D341Med (cell line): ENCODE measurements at places on chromosomes 13 and 19.

DNA sequence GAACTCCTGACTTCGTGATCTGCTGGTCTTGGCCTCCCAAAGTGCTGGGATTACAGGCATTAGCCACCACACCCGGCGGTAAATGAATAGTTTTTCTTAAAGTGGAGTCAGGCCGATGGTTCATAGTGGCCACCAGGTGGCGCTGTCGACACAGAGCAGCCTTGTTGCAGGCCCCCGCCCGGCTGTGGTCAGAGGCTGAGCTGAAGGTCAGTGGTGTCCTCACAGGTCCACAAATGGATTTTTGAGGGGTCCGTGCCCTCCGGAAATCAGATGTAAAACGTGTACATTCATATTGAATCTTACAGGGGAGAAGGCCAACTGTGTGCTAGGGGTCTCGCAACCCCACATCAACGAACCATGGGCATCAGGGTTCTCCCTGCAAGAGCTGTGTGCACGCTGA lies 13.4 kb upstream of the WDR18 start:
- no peak for DNase-seq

DNA sequence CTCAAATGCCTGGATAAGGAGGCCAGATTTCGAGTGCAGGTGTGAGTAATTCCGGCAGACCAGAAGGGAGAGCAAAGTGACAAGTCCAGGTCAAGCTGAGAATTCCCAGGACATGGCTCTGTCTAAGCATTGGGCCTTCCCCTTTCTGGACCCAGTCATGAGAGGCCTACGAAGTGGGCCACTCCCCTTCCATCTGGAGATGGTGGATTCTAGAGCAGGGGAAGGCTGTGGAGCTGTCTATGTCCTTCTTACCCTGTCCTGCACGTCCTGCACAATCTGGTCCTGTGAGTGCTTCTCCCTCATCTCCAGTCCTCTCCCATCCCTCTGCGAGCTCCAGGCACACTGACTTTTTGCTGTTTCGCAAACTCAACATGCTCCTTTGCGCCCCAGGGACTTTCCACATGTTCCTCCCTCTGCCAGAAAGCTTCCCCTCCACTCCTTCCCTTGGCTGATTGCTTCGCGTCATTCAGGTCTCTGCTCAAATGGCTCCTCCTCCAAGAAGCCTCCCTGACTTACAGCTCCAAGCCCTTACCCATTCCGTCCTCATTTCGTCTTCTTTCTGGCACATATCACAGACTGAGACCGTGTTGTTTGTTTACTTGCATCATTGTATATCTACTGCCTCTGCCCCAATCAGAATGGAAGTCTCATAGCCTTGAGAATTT lies 193.2 kb downstream of the URI1 start:
- DNase-seq: no peak

DNA sequence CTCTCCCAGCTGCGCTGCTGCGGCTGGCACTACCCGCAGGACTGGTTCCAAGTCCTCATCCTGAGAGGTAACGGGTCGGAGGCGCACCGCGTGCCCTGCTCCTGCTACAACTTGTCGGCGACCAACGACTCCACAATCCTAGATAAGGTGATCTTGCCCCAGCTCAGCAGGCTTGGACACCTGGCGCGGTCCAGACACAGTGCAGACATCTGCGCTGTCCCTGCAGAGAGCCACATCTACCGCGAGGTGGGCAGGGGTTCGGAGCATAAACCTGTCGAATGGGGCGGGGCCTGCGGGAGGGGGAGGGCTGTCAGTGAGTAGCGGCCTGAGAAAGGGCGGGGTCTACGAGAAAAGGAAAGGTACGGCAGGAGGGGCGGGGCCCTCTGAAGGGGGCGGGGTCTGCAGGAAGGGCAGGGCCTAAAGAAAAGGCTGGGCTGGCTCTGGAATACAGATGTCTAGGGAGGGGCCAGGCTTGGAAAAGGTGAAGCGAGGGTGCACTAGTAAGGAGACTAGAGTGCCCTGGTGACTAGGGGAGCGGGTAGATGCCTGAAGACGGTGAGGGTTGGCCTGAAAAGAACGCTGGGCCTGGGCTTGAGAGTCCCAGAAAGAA lies 3.6 kb downstream of the CD37 start:
- DNase-seq: peak; percentile 61

- DNase-seq: peak; percentile 82
Measured at GRCh38 chr19:3360421-3361383, 5.7 kb upstream of the NFIC start.

- no peak for DNase-seq
Measured at GRCh38 chr13:99391781-99392469, 84.7 kb upstream of the GPR183 start.

- DNase-seq: no peak
Measured at GRCh38 chr13:76754414-76754813, 131.8 kb downstream of the KCTD12 start.

- no peak for DNase-seq
Measured at GRCh38 chr19:39746836-39747529, 9.2 kb upstream of the CLC start.

DNA sequence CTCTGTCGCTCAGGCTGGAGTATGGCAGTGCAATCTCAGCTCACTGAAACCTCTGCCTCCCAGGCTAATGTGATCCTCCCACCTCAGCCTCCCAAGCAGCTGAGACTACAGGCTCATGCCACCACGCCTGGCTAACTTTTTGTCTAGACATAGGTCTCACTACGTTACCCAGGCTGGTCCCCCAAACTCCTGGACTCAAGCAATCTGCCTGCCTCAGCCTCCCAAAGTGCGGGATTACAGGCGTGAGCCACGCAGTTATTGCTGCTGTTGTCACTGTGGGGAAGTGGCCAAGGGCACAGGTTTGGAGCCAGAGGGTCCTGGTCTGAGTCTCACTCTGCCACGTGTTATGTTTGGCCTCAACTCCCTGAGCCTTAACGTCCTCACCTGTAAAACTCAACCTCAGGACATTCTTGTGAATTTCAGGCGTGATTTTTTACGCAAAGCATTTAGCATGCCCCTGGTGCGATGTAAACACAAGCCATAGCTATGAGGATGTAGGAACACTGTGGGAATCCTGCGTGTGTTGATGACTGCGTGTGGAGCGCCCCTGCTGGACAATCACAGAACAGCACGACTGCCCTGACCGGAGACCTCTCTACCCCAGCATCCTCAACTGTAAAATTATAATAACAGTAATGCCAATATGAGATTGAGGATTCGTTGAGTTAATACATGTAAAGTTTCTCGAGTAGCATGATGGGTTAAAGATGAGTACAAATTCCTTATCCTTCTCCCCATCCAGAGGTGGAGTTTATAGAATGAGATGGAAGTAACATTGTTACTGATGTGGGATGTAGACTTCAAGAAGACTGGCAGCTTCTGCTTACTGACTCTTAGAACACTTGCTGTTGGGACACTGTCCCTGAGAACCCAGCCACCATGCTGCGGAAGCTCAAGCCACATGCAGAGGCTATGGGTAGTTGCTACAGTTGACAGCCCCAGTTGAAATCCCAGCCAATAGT lies 41.8 kb upstream of the PNMA8B start:
- DNase-seq: peak; percentile 75

GRCh38 chr13:109968876-109969577 lies 182.6 kb upstream of the IRS2 start:
- DNase-seq: no peak

DNA sequence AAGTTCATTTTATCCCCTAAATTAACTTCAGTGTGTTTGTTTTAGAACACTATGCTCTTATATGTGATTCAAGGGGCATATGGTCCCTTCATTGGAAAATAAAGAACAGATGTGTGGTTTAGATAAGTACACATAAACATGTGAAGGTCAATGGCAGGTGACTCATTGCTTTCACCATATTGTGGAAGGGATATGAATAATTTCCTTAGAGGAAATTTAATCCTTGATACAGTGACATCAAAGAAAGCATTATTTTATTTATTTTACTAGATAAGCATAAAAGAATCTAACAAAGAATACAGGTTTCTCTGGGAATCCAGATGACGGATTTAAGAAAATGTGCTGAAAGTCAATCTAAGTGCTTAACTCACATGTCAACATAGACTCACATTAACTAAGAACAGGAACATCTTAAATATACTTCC lies 373.5 kb downstream of the KCTD12 start:
- DNase-seq: no peak

DNA sequence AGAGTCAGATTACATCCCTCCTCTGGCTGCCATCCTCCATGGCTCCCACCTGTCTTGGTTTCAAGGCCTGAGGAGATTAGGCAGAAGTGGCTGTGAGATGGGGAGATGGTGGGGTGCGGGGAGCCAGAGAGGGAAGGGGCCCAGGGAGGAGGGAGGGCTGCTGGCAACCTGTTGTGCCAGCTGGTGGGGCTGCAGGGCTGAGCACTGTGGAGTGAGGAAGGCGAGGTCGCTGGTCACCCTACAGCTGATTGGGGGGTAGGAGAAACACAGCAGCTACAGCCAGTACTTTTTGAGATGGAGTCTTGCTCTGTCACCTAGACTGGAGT lies 48.3 kb downstream of the CD320 start:
- no peak for DNase-seq

DNA sequence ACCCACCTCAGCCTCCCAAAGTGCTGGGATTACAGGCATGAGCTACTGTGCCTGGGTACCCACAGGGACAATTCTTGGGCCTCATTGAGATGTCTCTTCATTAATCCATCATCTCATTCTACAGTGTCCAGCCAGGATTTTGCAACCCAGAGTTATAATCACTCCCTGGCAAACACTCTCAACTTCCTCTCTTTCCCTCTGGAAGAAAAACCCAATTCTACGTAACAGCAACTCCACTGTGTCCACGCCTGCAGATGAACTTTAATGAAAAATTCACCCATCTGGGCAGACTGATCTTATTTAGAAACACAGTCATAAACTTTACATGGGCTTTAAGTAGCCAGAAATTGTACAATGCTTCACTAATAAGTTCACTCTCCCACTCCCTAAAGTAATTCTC lies 90.1 kb upstream of the ABCC4 start:
- DNase-seq: no peak

DNA sequence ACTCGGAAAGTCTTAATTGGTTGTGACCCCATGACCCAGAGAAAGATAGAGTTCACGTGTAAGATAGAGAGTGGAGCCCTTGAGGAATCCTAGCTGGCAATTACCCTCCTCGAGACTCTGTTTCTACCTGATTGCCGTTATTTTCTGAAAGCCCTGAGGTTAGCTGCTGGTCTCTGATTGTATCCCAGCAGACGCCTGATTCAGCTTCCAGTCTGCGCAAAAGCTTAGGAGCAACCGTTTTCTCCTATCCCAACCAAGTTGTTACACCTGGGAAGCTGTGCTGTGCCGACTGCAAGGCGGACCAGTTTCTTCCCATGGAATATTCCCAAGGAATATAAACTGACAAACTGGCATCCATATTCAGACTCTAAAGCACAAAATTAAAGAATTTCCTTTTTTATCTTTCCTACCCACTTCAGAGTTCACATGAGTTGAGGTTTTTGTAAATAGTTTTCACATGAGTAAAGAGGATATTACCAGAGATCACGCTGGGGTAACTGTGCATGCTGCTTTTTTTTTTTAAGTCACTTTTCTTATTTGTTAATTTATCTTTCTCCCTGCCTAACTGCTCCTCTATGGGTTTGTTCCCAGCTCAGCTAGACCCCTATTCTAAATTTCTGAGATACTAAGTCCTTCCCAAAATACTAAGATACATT lies 1.5 kb upstream of the TRPC4 start:
- peak; percentile 15 for DNase-seq

DNA sequence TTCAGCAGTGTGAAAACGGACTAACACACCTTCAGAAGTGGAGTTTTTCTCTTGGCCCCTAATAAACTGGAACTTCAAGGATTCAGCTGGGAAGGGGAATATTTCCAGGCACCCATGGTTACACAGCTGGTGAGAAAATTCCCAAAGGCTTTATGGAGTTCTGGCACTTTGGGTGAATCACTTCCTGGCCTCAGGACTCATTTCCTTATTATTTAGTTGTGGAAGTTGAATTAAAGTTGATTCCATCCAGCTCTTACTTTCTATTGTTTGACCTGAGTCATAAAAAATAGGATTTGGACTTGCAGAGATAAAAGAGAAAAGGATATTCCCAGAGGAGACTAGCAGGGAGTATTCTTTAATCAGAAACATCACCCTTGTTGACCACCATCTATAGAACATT lies 882.1 kb downstream of the UQCRFS1 start:
- no peak for DNase-seq

DNA sequence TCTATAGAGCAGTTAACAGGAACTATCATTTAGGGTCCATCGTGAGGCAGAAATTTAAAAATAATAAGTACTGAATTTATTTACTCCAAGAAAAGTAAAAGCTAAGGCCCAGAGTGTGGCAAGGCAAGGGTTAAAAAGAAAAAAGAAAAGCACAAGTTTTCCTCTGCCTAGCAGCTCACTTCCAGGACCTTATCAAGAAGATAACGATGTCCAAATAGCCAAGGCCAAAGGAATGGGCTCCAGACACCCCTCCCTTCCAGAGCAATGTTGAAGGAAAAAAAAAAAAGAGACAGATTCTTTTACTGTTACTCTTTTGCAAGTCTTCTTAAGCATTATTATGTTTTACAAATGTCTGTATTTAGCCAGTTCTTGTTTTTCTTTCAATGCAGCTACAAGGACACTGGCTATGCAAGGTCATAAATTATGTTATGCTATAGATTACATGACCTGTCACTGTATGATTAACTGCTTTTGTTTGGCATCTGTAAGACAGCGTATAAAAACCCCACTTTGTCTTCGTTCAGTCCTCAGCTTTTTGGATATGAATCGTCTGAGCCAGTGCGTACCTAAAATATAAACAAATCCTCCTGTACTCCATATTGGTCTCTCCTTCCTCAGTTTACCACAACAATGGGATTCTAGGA lies 2.9 kb upstream of the ZNF700 start:
- DNase-seq: no peak

DNA sequence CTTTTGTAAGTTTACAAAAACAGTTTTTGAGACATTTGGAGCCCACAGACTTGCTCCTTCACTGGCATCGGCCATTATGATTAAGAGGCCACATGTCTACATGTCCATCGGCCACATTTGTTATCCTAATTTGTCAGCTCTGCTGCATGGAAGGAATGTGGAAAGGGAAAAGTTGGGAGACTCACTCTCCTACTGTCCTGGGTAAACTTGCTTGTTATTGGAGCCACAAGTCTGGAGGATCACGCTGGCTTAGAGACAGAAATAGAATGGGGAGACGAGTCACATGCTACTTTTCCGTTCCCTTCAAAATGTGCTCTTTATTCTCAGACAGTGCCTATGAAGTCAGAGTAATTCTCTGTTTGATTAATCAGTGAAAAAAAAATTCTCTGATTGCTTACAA lies 741.2 kb upstream of the PCDH9 start:
- no peak for DNase-seq

DNA sequence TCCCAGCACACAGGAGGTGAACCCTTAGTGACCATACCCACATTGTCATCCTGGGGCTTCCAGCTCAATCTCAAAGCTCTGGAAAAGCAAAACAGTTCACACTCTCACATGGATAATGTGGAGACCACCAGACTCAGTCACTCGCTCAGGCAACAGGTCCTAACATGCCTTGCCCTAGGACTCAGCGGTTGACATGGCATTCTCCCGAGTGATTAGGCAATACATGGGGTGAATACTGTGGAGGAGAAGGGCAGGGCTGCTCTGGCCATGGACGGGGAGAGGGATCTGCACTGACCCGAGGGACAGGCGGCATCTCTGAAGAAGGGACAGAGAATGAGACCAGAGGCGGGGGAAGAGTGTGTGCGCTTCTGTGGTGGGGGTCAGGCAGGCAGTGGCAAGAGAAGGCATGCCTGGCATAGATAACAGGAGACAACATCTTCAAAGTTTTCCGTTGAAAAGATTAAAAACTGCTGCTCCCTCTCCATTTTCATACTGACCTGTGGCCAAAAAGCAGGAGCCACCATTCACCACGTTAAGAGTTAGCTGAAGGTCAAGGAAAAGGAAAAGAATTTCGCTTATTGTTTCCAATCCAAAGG lies 44.5 kb upstream of the EPHX3 start:
- DNase-seq: no peak
